ENCODE measurements at places on chromosomes 11 and 22.

DNA sequence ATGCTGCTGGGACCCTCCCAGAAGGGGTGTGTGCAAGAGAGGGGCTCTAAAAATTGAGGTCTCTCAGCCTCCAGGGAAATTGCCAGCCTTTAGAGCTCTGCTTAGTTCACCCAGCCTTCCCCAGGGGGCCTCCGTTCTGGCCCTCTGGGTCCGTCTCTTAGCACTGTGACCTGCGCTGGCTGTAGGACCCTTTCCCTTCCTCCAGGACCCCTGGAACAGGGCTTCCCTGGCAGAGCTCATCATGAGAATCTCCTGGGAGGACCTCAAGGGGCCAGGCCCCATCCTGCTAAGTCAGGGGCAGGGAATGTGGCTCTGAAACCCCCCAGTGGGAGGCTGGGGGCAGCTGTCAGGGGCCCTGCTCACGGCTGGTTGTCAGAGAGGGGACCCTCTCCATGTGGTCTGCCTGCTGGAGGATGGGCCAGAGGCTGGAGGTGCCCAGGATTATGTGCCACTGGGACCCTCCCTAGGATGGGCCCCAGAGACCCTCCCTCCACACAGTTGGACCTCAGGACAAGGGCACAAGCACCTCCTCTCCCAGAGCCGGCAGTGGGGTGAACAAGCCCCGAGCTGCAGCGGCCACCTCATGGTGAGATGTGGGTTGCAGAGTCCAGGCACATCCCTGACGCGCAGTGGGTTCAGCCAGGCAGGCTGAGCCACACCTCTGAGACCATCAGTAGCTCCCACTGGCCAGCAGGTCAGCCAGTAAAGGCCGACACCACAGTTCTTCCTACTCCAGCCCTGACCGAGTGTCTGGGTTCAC lies 27.1 kb upstream of the GAL start:
- DNase-seq: no peak

DNA sequence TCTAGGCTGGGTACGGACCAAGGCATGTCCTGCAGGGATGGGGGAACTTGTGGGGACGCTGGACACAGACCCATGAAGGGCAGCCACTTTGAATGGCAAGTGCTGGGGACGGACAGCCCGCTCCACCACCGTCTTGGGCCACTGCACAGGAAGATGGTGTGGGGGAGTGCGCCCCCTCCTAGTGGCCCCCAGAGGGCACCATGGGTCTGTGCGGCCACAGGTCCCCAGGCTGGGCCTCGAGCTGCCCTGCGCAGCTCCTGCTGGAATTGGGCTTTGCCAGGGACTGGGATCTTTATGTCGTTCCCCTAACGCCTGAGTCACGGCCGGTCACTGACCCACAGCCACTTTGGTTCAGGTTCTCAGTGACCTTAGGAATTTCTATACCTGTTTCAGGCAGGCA lies 44.4 kb downstream of the NAT10 start:
- no peak for DNase-seq

- DNase-seq: no peak
Measured at GRCh38 chr22:45317551-45318167, 7.9 kb downstream of the FAM118A start.

GRCh38 chr11:61343792-61344745 lies 11.0 kb downstream of the TKFC start:
- no peak for DNase-seq

- DNase-seq: no peak
Measured at GRCh38 chr11:85827748-85828639, 17.1 kb upstream of the SYTL2 start.

- DNase-seq: no peak
Measured at GRCh38 chr11:1449490-1450243, 36.9 kb downstream of the MOB2 start.

- no peak for DNase-seq
Measured at GRCh38 chr11:45238724-45239123, 47.4 kb downstream of the SYT13 start.

GRCh38 chr11:746289-747157 lies 741 bp upstream of the TALDO1 start:
- no peak for DNase-seq

GRCh38 chr11:110429731-110430266 lies at the start of gene FDX1:
FDX1 (plus strand) TSS chr11:110429948; CDS start chr11:110430121, 173 bp downstream.
- DNase-seq: peak; percentile 75

DNA sequence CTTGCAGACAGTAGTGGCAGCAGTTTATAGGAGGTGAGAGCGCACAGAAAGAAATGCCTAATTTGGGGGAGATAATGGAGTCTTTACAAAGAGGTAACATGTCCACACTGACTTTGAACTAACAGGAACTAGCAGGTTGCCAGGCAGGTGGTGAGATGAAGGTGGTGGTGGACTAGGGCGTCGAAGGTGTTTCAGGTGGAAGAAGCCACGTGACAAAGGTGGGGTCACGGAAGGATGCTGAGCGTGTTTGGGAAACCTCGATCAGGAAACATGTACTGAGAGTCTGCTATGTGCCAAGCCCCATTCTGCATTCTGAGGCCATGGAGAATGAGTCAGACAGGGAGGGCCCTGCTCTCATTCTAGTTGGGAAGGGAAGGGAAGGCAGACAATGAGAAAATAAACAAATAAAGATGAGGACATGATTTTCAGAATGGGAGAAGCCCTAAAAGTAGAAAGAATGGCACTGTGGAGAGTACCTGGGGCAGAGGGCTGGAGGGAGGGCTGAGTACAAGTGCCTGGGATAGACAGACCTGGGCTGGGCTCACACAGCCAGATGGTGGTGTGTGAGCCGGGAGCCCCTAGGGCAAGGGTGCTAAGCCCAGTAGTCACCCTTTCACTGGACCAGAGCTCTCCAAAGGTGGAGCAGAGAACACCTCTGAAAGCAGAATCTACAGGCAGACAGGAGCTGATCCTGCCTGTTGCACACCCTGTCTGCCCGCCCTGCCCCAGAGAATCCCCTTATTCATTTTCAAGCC lies 16.2 kb upstream of the NNMT start:
- no peak for DNase-seq

DNA sequence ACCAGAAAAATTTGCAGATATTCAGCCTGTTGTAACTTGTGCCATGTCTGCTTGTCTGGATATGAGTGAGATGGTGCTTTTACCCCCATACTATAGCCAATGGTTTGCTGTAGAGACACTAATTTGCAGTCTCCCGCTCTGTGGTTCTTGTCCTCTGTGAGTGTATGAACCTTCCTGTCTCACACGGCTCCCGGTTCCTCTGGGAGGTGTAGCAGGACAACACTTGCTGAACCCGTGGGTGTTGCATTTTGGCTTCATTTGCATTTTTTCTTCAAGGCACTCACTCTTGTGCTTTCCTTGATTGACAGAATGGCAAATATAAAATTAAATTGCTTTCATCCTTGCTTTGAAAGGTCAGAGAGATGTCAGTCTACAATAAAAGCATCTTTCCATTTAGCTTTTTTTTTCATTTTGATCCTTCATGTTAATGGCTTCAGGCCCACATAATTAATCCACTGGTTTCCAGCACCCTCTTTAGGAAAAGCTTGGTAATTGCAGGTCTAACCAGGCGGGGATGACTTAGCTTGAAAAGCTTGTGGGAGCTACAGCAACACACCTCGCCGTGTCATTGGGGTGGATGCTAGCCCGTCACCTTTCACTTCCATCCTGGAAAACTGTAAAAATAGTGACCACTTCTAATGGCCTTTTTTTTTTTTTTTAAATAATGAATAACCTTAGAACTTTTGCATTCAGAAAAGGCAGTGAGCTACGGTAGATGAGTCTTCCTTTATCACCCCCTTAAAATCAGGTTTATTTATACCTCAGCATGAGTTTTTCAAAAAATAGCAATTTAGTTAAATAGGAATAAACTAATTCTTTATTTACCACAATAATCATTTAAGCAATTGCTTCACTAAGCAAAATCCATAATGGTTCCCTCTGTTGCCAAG lies 27.4 kb upstream of the ST14 start:
- DNase-seq: peak; percentile 67

DNA sequence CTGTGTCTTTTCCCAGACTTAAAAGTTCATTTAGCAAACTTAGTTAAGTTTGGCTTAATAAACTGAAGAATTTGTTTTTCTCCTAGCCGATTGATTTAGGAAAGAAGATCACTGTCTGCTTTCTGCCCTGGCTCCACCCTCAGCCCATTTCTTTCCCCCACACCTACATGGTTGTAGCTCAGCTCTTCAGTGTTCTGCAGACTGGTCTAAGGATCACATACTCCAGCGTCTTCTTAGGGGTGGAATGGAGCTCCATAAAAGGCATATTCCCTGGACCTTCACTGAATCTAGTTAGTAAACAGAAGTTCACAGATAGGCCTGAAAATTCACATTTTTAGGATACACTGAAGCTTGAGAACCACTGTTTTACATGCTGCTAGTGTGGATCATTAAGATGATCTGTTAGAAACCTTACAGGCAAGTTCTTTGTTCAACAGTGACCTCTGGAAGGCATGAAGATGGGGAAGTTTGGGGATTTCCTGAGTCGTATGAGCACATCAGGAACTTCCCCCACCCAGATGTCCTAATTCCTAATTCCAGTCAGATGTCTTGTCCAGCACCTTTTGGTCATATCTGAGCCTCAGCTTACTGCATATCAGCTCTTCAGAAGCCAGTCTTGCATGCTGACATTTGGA lies 16.8 kb downstream of the PIWIL4 start:
- peak; percentile 95 for DNase-seq

GRCh38 chr11:78160557-78160956 lies 21.1 kb upstream of the ALG8 start:
- no peak for DNase-seq

DNA sequence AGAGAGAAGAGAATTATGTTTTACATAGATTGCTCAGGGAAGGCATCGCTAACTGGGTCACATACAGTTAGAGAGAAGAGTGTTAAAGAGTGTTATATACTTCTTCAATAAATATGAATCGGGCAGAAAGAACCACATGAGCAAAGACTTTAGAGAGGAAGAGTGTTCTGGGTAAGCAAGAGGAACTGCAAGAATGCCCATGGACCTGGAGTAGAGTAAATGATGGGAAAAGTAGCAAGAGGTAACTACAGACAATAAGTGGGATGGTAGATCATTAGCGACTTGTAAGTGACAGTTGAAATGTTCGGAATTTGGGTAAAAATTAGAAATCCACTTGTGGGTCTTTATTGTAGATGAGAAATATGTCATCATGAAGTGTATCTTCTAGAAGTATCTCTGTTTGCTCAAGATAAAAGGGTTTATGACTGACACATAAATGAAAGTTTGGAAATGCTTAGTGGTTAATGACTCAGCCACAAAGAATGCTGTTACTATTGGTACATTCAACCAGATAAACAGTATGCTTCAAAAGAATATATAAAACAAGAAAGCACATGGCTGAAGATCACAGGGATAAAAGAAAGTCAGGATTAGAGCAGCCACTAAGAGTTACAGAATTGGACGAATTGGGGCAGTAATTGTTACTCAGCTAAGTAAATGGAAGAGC lies 229.3 kb downstream of the CASP12 start:
- peak; percentile 44 for DNase-seq

DNA sequence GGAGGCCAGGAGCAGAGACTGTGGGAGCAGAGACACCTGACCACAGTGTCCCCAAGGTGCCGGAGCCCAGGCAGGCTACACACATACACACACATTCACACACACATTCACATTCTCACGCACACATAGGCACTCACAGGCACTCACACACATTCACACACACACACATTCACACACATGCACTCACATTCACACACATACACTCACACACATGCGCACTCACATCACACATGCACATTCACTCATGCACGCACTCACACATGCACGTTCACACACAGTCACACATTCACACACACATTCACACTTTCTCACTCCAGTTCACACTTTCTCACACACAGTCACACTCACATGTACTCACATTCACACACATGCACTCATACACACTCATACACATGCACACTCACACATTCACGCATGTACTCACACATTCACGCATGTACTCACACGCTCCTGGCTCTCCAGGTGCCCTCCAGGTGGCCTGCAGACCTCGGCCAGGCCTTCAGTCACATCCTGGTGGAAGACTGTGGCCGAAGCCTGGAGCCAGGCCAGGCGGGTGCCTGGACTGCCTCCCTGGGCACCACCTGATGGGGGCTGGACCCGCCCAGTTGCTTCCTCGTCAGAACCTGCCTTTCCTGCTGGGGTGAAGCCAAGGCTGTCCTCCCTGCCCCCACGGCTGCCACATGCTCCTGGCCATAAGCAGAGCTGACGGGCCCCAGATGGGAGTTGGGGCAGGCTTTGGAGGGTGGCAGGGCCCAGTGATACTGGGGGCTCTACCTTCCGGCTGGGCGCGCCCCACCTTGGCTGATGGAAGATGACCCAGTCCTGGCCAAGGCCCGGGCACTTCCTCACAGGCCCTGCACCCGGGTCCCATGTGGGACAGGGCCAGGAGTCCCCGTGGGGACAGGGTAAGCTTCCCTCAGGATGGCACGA lies 89.5 kb downstream of the WNT7B start:
- no peak for DNase-seq

- DNase-seq: no peak
Measured at GRCh38 chr11:2304506-2305139, 2.8 kb downstream of the TSPAN32 start.

- peak; percentile 23 for DNase-seq
Measured at GRCh38 chr11:107562647-107563208, 2.8 kb downstream of the ALKBH8 start.

DNA sequence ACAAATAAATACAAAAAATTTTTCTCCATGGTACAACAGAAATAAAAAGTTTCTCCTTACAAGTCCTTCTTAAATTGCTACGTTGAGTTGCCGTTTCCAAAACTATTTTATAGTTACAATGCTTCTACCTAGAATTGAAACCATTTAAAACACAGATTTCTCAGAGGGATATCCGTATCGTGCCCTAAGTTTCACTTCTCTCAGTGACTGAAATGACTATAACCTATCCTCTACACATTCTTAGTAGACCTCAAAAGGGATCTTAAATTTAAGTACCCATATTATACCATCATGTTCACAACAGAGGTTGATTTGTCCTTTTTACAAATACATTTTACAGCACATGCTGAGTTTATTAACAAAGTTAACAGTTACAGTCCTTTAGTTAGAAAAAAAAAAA lies 44.1 kb downstream of the USP28 start:
- no peak for DNase-seq

DNA sequence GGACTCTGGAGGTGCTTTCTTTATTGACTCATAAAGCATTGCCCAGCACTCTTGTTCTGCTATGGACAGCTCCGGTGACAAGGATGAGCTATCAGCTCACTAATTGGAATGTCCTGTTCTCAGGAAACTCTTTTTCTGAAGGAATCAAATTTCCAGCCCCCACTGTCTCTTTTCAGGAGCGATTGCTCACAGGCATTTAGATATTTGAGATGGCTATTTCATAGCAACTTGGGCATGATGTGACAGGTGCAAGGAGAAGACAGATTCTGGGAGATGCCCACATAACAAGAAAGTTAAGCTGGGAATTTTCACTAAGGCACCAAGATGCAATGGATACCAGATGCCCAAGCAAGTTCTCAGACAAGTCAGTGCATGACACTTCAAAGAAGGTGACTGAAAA lies 123.4 kb upstream of the CSNK2A3 start:
- no peak for DNase-seq

DNA sequence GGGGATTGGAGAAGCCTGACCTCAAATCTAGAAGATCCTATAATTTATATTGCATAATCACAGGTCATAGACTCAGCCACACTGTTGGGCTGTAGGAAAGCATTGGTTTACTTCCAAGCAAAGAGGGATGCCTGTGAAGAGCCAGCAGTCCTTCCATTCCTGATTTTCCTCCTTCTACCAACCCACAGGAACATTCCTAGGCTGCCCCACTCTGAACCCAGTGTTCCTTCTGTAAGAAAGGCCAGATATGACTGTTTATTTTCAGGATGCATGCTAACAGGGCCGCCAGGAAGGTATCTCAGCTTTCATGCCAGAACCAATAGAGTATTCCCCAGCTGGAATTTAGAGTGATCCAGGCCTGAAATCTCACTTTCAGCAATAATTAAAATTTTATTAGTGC lies 197.1 kb downstream of the ETS1 start:
- DNase-seq: no peak

GRCh38 chr11:44313761-44314489 lies 4.0 kb upstream of the ALX4 start:
- DNase-seq: no peak
